ENCODE measurements at places on chromosomes 3 and 15. TPM values are rescaled to one million over a fixed set of nuclear protein-coding genes. Genes with fewer than 3 reads are reported as not detected.
A peak's percentile ranks its signal among the peaks of the same experiment; 100 is the strongest.

The SCAMP5 gene
- total RNA-seq, result 6.7 TPM

GRCh38 chr15:75684648-75685047 is 28.0 kb downstream of the CSPG4 start:
- no peak for DNase-seq

DNA sequence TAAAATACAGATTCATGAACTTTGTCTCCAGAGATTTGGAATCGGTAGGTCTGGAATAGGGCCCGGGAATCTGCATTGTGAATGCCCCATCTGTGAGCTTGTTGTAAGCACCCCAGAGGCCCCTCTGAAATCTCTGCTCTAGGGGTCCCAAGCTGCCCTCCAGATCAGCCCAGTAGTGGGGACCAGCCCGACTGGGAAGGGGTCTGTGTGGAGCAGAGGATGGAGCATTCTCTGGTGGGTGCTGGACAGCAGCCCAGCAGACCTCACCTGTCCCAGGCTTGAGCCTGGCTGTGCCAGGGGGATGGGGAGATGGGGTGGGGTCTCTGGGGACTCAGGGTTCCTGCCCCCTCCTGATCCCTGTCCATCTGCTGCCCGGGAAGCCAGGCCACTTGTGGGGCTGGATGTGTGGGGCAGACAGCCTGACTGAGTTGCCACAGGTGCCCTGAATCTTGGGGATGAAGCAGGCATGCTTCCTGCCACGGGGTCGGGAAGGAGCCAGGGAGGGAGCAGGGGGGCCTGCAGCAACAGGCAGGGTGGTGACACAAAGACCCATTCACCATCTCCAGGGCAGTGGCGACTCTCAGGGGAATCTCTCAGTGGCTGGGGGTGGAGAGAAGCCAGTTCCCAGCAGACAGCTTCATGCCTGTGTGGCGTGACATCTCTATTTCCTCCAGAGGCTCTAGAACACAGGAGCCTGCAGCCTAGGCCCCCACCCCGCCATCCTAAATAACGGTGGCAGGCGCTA is 99.3 kb downstream of the WNT7A start:
- DNase-seq, result no peak

DNA sequence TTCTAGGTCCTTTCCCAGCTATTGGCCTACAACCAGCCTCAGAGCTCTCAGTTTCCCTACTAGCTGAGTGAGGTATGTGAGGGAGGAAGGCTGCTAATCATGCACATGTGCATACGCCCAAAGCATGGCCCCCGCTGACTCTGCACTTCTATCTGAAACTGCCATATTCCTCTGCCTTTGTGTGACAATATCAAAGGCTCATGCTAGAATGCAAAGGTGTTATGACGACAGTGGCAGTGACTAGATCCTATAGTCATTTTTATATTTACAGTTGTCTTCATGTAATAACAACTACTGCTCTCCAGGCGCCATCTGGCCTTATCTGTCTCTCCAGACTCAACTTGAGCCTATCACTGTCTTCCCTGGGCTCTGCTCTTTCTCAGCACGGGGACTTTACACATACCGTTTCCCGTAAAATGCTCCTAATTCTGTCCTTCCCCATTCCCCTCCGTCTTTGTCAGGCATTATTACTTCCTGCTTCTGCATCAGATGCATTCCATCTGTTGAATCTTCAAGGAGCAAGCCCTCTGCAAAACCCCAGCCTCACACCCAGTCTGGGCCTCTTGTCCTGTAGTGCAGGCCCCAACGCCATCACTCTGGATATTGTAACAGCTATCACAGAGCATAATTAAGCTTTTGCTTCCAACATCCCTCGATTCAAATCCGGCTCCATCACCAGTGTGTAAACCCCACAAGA is 102.5 kb downstream of the PDCD6IP start:
- DNase-seq, result no peak

DNA sequence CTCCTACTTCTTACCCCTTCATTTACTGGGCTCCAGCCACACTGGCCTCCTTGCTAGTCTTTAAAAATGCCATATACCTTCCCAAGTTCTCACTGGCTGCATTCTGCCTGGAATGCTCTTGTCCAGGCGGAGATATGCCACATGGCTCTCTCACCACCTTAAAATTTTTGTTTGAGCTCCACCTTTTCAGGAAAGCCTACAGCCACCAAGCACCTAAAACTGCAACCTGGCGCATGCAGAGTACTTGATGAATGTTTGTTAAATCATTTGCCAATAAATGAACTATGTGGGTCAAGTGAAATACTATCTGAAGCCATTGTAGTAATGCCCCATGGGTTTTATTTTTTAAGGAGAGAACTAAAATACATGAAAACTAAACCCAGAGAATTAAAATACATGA is 54.3 kb downstream of the GLB1 start:
- DNase-seq, result no peak

The IQCH gene
- 0.95 TPM for total RNA-seq

The GREM1 gene
- 0.41 TPM for total RNA-seq

DNA sequence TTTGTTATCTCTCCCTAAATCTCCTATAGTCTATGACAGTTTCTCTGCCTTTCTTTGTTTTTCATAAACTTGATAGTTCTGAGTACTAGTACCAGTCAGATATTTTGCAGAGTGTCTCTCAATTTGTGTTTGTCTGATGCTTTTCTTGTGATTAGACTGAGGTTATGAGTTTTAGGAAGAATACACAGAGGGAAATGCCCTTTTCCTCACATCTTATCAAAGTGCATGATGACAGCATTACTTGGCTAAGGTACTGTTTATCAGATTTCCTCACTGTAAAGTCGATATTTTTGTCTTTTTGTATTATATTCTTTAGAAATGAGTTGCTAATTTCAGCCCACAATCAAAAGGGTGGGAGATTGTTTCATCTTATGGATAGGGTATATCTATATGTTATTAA is 45.6 kb downstream of the GLCE start:
- no peak for DNase-seq

GRCh38 chr3:131361464-131362421 is 19.8 kb upstream of the NUDT16 start:
- DNase-seq, result no peak

DNA sequence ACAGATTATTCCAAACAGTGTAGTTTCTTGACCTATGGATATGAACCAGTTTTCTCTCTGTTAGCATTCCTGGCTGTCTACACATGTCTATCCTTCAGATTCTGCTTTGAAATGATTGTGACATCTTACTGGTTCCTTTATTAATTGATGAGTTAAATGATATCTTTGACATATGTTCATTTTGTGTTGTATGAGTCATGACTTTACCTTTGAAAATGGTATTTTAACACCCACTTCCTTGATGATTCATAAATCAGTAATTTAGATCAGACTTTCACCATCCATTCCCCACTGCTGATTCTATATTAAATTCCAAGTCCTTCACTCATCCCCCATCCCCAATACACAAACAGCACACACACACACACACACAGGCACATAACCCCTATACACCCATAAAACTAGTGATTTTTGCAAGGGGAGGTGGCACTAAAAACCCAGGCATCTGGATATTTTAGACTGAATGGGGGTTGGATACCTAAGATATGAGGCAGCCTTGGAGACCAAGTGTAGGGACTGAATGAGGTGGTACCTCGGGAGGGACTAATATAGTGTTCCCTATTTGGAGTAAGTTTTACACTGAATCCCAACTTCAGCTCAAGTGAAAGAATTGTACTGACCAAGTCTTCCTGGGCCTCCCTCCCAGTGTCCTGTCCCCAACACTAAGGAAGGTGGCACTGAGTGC is 9.7 kb downstream of the CCK start:
- DNase-seq, result no peak

The SNX33 gene
- total RNA-seq, result 3.4 TPM

The SPINK8 gene
- not detected for total RNA-seq

The GOLGA6D gene
- not detected for total RNA-seq

- no peak for DNase-seq
These were observed 57.0 kb upstream of the MRPS22 start for GRCh38 chr3:139286825-139287224.

- DNase-seq, result no peak
These were observed 72.1 kb downstream of the TMEM212 start for GRCh38 chr3:171915275-171915674.

The PLSCR1 gene
- 27.7 TPM for total RNA-seq

DNA sequence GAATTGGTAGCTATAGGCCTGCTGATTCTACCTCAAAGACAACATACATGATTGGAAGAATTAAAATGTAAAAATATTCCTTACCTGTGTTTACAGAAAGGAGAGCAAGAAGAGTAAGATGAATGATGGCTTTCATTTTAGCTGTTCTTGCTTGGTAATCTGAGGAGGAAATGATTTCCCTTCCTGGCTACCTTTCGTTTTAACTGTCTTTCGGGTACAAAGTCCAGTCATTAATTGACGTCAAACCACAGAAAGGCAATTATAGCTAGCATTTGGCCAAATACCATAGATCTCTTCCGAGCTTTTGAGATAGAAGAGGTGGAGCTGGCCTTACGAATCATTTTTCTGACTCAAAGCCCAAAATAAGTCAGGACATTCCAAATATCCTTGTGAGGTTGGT is at the start of gene MUC13:
MUC13 (minus strand) TSS at position 175 of the 400 bp plus-strand sequence; CDS start at position 136, 39 bp downstream.
- DNase-seq, result no peak

The ANKRD63 gene
- not detected for total RNA-seq

GRCh38 chr15:87579537-87579936 is 677.0 kb downstream of the NTRK3 start:
- DNase-seq, result no peak

DNA sequence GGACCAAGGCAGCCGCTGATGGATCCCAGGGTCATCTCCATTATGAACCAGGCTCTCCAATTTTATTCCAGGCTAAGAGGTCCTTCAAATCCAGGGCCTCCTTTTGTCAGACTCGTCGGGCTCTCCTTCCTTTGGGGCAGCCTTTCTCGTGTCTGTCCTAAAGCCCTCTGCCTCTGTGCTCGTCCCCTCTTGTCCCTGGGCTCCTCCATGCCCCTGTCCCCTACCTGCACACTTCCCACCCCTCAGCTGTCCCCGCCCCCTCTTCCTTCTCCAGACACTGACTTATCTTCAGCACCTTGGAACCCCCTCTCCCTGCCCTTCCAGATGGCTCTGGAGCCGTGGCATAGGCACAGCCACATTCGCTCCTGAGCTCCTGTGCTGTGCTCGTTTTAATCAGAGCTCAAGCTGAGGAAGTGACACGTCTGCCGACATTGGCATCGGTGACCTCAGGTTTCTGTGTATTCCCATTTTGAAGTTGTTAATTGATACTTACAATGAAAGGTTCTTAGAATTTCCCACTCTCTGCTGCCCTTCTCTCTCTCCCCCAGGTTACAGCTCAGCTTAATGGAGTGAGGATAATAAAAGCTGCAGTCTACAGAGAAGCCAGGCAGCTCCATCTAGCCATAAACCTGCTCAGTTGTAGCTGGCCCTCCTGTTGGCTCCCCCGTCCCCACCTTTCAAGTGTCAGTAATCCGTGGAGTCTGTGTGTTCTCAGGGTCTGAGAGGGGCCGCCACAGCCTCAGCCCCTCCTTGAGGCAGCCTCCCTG is 51.1 kb upstream of the SEC22A start:
- no peak for DNase-seq

GRCh38 chr3:43024181-43024885 is 45.2 kb downstream of the GASK1A start:
- DNase-seq, result peak; percentile 23

GRCh38 chr15:31285772-31286261 is 40.8 kb upstream of the KLF13 start:
- no peak for DNase-seq

The GMNC gene
- total RNA-seq, result not detected

- no peak for DNase-seq
These were observed at the start of gene CACNA2D3 for GRCh38 chr3:54122324-54123002. Gene CACNA2D3, plus strand, starts transcription at chr3:54122552.

DNA sequence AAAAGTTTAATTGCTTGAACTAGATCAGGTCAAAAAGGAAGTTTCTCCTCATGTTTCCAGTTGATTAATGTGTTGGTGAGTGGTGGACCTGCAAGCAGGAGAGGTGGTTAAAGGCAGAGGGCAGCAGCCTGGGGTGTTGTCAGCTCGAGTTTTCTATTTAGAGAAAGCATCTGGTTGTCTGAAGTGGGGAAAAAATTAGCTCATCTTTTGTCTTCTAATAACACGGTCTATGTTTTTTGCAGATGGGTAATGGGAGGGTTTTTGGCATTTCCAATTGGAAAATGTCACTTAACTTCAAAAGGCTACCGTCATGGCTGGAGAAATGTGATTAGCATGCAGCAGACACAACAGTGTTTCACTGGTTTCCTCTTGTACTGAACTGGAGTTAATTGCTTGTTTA is 122.6 kb downstream of the ITPR1 start:
- DNase-seq, result no peak

GRCh38 chr3:46571684-46572083 is 5.6 kb upstream of the LRRC2 start:
- no peak for DNase-seq

- peak; percentile 33 for DNase-seq
These were observed 613 bp upstream of the ARHGEF3 start for GRCh38 chr3:56802378-56802745.

DNA sequence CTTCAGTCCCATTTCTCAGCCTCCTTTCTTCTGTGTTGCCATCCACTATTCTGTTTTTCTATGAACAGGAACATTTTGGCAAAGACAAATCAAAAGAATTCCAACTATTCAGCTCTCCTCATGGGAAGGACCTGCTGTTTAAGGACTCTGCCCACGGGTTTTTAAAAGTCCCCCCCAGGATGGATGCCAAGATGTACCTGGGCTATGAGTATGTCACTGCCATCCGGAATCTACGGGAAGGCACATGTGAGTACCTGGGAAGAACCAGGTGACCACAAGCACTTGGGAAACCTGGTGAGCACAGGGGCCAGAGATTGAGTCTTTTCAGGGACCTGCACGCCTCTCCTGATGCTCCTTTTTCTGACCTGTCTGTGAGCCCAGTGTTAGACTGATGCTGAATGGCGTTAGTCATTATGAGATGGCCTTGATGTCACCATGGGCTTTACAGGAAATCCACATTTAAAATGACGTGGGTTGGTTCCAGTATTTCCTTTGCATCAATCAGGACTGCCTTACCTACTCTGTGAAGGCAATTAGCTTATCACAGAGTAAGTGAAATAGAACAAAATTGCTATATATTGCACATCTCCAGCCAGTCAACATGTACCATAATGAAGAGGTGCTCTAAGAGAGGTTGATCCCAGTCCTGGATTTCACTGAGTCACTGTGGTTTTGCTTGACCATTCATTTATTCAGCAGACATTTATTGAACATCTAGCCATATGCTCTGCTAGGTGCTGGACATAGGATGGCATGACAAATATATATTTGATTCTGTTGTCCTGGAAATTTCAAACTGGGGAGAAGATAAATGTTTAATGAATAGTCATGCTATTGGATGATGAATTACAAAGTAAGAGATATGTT is 11.7 kb downstream of the TF start:
- no peak for DNase-seq
